Substantia nigra (tissue), 51 donors: ENCODE measurements at places on chromosomes 3 and 15.
A peak's percentile ranks its signal among the peaks of the same experiment; 100 is the strongest.

- DNase-seq, result no peak
Observed at GRCh38 chr3:22156868-22157267, 405.9 kb upstream of the ZNF385D start.

GRCh38 chr15:52340093-52340492 lies 44.5 kb upstream of the MYO5C start:
- no peak for DNase-seq

DNA sequence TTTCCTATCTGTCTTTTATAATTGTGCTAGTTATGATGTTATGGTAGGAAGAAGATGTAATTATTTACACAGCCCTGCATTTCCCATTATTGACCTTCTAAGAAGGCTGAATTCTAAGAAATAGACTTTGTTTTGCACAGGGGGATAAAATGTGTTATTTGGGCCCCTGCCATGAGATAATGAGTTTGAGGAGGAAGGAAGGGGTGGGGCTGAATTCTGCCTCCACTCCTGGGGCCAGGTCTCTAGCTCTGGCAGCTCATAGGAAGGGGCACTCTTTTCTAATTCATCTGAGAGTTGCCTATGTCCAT lies 69.2 kb upstream of the GOLGA8B start:
- no peak for DNase-seq

GRCh38 chr3:55089211-55089610 lies 161.4 kb upstream of the LRTM1 start:
- no peak for DNase-seq

DNA sequence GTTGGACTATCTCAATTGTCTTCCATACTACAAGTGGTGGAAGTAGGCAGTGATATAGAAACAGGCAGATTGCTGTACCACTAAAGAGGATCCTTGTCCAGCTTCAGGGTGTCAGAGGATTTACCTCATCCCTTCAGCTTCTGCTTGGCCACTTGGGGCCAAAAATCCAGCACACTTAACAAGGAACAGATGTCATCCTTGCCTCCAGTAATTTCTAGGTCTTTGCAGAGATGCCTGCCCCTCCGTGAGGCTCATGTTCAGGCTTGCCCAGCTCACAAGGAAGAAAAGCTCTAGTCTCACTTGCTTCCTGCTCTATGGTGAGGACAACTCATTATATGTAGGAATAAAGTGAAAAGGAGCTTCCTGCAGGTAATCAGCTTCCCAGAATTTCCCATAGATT lies 510.3 kb downstream of the EPHA3 start:
- DNase-seq, result no peak

DNA sequence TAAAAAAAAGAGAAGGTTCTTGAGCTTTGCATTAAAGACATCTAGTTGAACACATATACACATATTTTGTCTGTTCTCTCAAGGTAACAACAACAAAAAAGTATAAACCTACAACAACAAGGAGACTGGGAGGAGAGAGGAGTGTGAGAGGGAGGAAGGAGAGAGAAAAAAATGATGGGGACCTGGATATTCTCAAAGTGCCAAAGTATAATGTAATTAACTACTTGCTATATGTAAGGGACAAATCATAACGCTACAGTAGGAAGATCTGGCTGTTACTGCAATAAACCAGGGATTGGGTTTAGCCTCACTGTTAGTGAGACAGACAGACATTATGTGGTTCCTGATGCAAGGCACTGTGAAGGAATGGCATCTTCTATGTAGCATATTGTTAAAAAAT lies 14.2 kb upstream of the GABRR3 start:
- no peak for DNase-seq

- no peak for DNase-seq
Observed at GRCh38 chr3:188792793-188793192, 379.0 kb upstream of the TPRG1 start.

DNA sequence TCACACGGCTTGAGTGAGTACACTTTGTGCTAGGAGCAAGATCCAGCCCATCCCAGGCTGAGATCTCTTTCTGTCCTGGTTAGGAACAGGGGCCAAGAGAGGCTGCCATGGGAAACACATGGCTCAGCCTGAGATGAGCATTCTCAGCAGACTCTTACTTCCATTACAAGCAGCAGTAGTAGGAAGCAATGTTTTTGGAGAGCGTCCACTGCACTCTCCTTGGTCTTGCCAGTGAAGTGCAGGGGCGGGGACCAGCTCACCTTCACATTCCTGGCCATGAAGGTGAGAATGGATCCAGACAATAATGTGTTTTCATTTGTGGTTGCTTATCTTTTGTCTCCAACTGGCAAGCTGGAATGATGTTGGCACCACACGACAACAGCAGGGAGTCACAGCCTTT lies 24.7 kb downstream of the ZNF80 start:
- no peak for DNase-seq

DNA sequence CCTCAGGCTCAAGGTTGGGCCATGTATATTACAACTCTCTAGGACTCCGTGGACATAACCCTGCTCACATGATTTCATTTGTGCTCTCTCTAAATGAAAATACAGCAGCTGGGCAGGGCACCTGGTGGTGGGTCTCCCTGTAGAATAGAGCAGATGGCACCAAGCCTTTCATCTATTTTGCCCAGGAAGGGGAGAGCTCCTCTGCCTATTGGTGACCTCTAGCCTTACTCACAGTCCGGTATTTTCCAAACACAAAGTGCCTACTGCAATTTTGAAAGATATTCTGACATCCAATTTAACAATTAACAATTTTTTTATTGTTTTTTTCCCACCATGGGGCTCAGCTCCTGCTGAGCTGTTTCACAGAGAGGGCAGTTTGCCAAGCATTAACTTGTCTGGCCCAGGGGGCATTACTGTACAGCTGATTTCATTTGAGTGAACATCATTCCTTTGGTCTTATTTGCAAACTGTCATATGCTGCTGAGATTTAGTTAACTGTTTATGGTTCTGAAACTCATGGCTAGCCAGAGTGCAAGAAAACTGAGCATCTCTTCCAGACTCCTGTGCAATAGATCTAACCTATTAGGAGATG lies 474.0 kb downstream of the EPHB1 start:
- DNase-seq, result no peak

DNA sequence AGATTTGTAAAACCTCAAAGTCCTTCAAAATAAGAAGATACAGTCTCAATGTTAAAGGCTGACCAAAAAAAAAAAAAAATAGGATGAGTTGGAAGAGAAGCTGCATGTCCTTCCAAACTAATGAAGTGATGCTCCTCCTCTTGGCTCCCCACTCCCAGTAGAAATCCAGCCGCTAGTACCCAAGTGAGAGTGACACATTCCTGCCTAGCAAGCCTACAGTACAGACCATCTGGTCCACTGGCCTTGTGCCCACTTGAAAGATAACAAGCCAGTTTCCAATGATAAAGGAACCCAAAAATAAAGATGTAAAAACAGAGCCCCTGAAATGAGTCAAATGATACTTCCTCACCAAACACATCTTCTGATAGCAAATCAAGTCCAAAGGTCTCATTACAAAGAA lies 258.7 kb upstream of the NSMCE3 start:
- no peak for DNase-seq

DNA sequence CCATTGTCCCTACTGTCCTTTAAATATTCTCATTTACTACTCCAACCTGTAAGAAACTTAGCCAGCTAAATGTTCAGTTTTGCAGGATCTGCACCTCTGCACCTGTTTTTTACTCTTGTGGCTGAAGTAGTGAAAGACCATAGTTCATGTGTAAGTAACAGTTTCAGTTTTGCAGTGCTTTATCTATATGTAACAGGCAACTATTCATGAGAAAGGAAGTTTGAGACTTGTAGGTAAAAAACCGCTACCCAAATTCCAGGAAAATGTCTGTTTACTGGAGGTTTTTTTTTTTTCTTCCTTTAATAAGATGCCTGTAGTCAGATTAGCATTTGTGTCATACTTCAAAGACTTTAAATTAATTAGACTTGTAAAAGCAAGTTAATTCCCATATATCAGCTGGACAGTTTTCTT lies 25.4 kb upstream of the MBNL1 start:
- DNase-seq, result no peak

DNA sequence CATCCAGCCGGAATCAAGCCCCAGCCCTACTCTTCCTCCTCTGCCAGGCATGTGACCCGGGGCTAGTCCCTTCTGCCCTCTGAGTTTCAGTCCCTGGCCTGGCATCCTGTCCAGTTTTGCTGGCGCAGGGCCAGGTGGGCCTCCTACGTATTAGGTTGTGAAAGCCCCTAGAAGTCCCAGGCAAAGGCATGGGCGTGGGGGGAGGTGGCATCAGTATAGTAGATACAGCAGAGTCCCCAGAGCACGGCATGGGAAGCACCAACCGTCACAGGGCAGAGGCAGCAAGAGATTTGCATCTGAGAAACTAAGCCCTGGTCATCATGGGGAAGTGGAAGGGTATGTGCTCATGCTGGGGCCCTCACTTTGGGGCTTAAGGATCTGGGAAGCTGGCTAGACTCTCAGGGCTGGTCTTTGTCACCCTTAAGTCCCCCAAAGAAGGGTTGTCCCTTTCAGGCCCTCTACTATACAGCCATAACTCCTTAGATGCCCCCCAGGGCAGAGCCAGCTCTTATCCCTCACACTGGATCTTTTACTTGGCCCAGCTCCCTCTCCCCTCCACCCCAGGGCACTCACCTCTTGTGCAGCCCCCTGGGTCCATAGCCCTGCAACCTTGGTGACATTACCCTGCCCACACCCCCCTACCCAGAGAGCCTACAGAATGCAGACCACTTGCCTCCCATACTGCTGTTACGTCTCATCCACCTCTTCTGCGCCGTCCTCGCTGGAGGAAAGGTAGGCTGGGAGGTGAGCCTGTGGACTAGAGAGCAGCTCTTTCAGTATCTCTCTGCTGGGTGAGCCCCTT lies 11.3 kb downstream of the NBEAL2 start:
- DNase-seq, result no peak

DNA sequence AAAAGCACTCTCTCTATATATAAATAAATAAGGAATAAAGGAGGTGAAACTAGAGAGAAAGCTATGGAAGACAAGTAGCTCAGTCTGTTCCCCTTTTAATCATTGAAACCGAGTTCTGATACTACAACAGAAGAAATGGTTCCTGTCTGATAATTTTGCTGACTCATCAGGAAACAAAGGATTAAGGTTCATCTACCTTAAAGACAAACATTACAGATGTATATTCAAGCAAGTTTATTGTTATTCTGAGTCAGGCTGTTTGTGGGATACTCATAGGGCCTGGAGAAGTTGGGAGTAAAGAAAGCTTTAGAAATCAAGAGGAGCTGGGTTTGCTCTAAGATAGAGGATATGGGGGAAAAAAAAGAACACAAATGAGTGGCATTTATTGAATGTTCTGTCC lies 566.0 kb downstream of the ROBO2 start:
- no peak for DNase-seq

- DNase-seq, result no peak
Observed at GRCh38 chr3:60980342-60980692, 270.9 kb downstream of the FHIT start.

- peak; percentile 14 for DNase-seq
Observed at GRCh38 chr15:99536422-99537040, 29.3 kb upstream of the MEF2A start.

- no peak for DNase-seq
Observed at GRCh38 chr3:94822298-94822697, 759.4 kb downstream of the NSUN3 start.

- DNase-seq, result no peak
Observed at GRCh38 chr15:34737477-34737876, 17.3 kb downstream of the GJD2 start.

DNA sequence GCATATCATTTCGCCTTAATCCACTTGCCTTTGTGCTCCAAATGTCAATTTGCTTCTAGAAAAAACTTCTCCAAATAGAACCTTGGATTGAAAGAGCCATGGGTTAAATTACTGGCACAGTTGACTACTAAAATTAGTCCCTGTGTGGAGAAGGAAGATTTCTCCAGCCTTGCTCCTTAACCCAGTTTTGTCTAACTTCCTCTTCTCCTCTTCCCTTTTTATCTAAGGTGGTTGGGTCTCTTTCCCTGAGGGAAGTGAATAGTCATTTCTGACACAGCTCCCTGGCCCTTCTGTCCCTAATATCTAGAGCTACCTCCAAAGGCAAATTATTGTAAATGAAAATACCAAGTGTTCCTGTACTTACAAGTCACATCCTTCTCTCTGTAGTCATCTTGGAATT lies 527.9 kb upstream of the TBL1XR1 start:
- DNase-seq, result no peak

GRCh38 chr3:173902871-173903270 lies 505.3 kb downstream of the NLGN1 start:
- no peak for DNase-seq

GRCh38 chr3:115228266-115228665 lies 81.2 kb upstream of the ZBTB20 start:
- no peak for DNase-seq

DNA sequence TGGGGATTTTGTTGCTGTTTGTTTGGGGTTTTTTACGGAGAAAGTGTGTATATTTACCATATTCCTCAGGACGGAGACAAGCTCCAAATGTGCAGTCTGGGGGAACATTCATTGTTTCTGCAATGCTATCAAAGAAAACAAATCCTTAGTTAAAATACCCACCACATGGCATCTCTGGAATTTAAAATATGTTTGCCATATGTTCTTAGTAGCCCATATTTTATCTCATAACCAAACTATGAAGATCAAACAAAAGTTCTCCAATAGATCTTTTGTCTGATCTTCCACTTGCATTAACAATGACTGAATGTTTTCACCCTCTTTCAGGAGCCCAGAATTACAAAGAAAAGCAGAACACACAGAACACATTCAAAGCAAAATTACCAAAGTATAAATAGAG lies 35.3 kb downstream of the EFHB start:
- no peak for DNase-seq

GRCh38 chr3:184399410-184399809 lies 19.6 kb downstream of the CHRD start:
- DNase-seq, result no peak

DNA sequence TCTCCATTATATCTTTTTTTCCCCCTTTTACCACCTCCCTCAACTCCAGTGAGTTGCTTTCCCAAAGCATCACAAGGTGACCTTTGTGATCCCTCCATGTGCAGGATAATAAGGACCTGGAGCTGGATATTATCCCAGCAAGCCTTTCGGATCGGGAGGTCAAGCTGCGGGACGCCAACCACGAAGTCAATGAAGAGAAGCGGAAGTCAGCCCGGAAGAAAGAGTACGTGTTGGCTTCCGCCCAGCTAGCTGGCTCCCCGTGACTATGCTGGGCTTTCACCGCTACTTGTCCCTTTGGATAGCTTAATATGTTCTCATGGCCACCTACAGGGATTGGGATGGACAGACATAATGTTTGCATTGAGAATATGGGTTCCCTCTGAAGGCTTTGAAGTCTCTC lies 273.7 kb upstream of the UMPS start:
- DNase-seq, result no peak

GRCh38 chr15:94451466-94451865 lies 220.1 kb downstream of the MCTP2 start:
- no peak for DNase-seq

DNA sequence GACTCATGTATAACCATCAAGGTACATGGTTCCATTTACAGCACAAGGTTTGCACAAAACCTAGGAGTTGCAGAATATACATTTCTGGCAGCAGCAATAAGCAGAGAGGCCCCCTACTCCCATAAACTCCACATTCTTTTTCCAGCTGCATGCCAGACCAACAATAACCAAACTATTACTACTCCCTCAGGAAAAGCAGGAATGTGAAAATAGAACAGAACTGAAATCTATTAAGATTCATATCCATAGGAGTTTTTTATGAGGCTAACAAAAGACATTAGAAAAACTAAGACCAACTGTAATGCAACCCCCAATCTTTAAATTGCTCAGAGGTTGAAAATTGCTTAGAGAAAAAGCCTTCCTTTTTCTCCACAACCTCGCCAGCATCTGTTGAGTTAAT lies 27.6 kb upstream of the TOP2B start:
- no peak for DNase-seq

- DNase-seq, result no peak
Observed at GRCh38 chr3:52268036-52268435, 10.4 kb downstream of the WDR82 start.

GRCh38 chr3:78091478-78092119 lies 1051.7 kb downstream of the ROBO2 start:
- no peak for DNase-seq
